ENCODE measurements at places on chromosomes 13 and 19. TPM values are rescaled to one million over a fixed set of nuclear protein-coding genes. Genes with fewer than 3 reads are reported as not detected.

DNA sequence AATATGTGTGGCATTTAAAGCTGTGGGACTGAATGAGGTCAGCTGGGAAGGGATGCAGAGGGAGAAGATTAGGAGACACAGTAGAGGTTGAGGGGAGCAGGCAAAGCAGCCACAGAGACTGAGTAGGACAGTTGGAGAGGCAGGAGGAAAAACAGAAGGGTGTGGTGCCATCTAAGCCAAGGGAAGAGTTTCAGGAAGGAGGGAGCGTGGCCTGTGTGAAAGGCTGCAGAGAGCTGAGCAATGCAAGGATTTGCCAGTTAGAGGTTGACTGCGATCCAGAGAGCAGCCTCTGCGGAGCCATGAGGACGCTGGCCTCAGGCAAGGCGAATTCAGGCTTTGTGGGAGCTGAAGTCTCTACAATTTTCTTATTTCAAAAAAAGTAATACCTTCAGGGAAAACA, 28.9 kb downstream of the SOX21 start:
- H3K27me3 ChIP-seq, result peaks cover 38% of the 10 kb centered on the region
- H3K4me3 ChIP-seq, result no peak overlapping the region
- no peak for DNase-seq
- no peaks in the 10 kb centered on the region for H3K4me1 ChIP-seq

DNA sequence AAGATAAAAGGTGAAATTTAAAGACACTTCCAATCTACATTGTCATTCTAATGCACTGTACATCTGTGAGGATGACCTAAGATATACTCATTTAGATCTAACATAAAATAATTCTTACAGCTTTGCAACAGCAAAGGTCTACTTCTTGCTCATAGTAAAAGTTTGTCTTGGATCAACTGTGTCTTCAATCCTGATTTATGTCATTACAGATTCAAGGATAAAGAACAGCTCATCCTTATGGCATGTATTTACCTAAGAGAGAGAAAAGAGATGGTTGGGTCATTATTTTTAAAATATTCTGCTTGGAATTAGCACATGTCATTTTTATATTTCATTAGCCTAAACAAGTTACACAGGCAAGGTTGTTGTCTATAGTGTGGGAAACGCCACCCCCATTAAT, 2193.1 kb downstream of the PCDH9 start:
- H3K4me1 ChIP-seq, result no peaks in the 10 kb centered on the region
- DNase-seq, result no peak
- H3K27me3 ChIP-seq, result no peaks in the 10 kb centered on the region
- H3K4me3 ChIP-seq, result no peak overlapping the region

- no peak for DNase-seq
- H3K4me3 ChIP-seq, result no peak overlapping the region
- no peaks in the 10 kb centered on the region for H3K4me1 ChIP-seq
- no peak overlapping the region for H3K27ac ChIP-seq
- H3K36me3 ChIP-seq, result no peaks in the 10 kb centered on the region
- no peaks in the 10 kb centered on the region for H3K27me3 ChIP-seq
Measured at GRCh38 chr19:17575871-17576757, 20.7 kb downstream of the COLGALT1 start.

GRCh38 chr19:55712804-55713631, 25.2 kb downstream of the NLRP9 start:
- no peaks in the 10 kb centered on the region for H3K4me1 ChIP-seq
- H3K36me3 ChIP-seq, result no peaks in the 10 kb centered on the region
- peaks cover 49% of the 10 kb centered on the region for H3K27me3 ChIP-seq
- H3K27ac ChIP-seq, result no peak overlapping the region
- no peak overlapping the region for H3K4me3 ChIP-seq
- DNase-seq, result no peak

DNA sequence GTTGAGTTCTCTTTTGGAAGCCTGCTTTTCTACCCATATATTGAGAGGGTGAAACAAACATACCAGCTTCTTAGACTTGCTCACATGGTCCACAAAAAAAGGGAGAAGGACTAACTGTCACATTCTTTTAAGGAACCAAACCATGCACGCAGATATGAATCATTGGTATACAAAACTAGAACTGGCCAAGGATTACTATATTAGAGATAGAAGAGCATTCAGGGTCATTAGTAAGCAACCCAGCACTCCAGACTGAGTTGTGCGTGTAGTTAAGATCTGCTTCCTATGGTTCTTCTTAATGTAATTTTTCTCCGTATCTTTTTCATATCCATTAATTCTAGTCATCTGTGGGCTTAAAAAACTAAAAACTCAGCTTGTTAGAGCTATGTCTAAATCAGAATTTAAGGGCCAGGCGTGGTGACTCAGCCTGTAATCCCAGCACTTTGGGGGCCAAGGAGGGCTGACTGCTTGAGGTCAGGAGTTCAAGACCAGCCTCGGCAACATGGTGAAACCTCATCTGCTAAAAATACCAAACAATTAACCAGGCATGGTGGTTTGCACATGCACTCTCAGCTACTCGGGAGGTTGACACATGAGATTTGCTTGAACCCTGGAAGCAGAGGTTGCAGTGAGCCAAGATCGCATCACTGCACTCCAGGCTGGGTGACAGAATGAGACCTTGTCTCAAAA, 19.6 kb downstream of the ALG5 start:
- H3K36me3 ChIP-seq, result peaks cover 51% of the 10 kb centered on the region
- no peak overlapping the region for H3K27ac ChIP-seq
- DNase-seq, result no peak
- H3K4me3 ChIP-seq, result no peak overlapping the region
- H3K27me3 ChIP-seq, result no peaks in the 10 kb centered on the region

- H3K27ac ChIP-seq, result no peak overlapping the region
- no peak for DNase-seq
- no peaks in the 10 kb centered on the region for H3K4me1 ChIP-seq
- peaks cover 5% of the 10 kb centered on the region for H3K36me3 ChIP-seq
- H3K27me3 ChIP-seq, result no peaks in the 10 kb centered on the region
- H3K4me3 ChIP-seq, result no peak overlapping the region
Measured at GRCh38 chr13:23820530-23820929, 68.7 kb downstream of the MIPEP start.

GRCh38 chr19:51737924-51738323, 13.8 kb downstream of the FPR1 start:
- H3K27me3 ChIP-seq, result peaks cover 88% of the 10 kb centered on the region
- H3K36me3 ChIP-seq, result no peaks in the 10 kb centered on the region
- no peak overlapping the region for H3K27ac ChIP-seq
- no peak overlapping the region for H3K4me3 ChIP-seq
- H3K4me1 ChIP-seq, result no peaks in the 10 kb centered on the region

- no peak overlapping the region for H3K27ac ChIP-seq
- peak; percentile 37 for DNase-seq
- H3K4me3 ChIP-seq, result no peak overlapping the region
- H3K27me3 ChIP-seq, result no peaks in the 10 kb centered on the region
- H3K4me1 ChIP-seq, result no peaks in the 10 kb centered on the region
- H3K36me3 ChIP-seq, result no peaks in the 10 kb centered on the region
Measured at GRCh38 chr19:53424968-53425597, 6.7 kb upstream of the ZNF761 start.

- no peaks in the 10 kb centered on the region for H3K36me3 ChIP-seq
- no peaks in the 10 kb centered on the region for H3K27me3 ChIP-seq
- no peaks in the 10 kb centered on the region for H3K4me1 ChIP-seq
Measured at GRCh38 chr13:20430296-20430695, 95.4 kb downstream of the CRYL1 start.

DNA sequence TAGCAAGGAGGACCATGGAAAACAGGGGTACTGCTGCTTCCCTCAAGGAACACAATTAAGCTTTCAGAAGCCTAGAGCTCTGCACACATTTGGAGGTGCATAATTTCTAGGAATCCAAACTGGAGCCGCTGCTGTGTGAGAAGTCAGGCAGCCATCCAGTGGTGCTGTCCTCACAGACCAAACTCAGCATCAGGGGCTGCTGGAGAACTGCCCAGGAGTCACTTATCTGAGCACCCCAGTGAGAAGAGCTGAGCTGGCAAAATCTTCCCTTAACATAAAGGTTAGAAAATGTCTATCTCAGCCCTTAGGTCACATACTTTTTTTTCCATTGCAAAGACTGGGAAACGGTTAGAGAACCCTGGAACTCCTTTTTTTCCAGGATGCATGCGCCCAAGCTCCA, 72.8 kb downstream of the ATP7B start:
- peaks cover 9% of the 10 kb centered on the region for H3K4me1 ChIP-seq
- H3K27ac ChIP-seq, result no peak overlapping the region
- no peak for DNase-seq
- no peaks in the 10 kb centered on the region for H3K27me3 ChIP-seq

- peak; percentile 45 for DNase-seq
- peak overlapping the region; percentile 37 for H3K4me3 ChIP-seq
- H3K4me1 ChIP-seq, result peaks cover 28% of the 10 kb centered on the region
- no peaks in the 10 kb centered on the region for H3K36me3 ChIP-seq
- peaks cover 29% of the 10 kb centered on the region for H3K27me3 ChIP-seq
- H3K27ac ChIP-seq, result no peak overlapping the region
Measured at GRCh38 chr19:996051-996838, 4.0 kb upstream of the GRIN3B start.

DNA sequence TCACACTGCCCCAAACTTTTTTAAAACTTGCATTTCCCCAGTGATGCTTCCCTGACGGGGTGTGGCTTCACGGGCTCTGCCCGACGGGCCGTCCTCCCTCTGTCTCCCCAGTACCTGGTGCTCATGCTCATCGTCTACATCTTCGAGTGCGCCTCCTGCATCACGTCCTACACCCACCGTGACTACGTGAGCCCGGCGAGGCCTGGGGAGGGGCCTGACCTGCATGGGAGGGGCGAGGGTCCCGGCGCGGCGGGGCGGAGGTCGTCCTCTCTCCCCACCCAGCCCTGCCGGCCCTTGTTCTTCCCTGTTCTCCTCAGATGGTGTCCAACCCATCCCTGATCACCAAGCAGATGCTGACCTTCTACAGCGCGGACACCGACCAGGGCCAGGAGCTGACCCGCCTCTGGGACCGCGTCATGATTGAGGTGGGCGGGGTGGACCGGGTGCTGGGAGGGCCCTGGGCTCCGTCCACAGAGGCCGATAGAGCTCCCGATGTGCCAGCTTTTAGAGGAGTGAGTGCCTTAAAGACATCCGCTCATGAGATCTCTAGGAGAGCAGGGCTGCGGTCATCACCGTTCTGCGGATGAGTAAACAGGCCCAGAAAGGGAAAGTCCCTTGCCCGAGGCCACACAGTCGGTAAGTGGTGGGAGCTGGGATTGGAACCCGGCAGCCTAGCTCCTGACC, 6.9 kb downstream of the UPK1A start:
- no peak for DNase-seq
- no peaks in the 10 kb centered on the region for H3K36me3 ChIP-seq
- H3K27ac ChIP-seq, result no peak overlapping the region
- H3K4me1 ChIP-seq, result peaks cover 6% of the 10 kb centered on the region

The TPTE2 gene
- total RNA-seq, result not detected

The ASF1B gene
- total RNA-seq, result 71.2 TPM

The SHD gene
- total RNA-seq, result not detected

Measured in PC-9 (cell line).